Activated CD8-positive, alpha-beta memory T cell treated with anti-CD3 and anti-CD28 coated beads for 1 hour (primary cell): ENCODE measurements at places on chromosomes 3 and 15.
A peak's percentile ranks its signal among the peaks of the same experiment; 100 is the strongest.

DNA sequence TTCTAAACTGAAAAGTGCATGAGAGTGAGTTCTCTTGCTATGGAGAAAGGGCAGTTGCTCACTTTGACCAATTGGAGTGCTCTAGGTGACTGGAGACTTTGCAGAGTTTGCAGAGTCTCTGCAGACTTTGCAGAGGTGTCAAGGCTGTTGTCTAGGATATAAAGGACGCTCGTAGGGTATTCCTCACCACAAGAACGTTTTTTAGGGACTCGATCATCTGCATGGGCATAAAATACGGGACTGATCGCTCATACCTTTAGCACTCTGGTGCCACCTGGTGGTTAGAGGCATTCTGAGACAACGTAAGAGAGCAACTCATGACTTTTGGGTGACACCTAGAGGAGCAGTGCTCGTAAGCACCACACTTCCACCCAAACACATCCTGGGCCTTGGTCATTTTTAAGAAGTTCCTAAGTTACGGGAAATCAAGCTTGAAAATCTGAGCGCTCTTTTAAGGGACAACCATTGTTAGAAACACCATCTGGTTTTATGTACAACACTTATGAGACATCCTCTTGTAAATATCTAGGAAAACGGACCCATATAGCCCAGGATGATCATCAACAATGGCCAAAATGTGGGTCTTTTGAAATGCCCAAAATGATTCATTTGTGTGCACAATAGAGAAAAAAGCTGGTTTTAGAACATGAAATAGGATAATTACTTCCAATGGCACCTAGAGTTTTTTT is 51.6 kb upstream of the XCR1 start:
- peak; percentile 79 for DNase-seq

GRCh38 chr3:142165194-142165593 is 15.8 kb upstream of the TFDP2 start:
- no peak for DNase-seq

- no peak for DNase-seq
These were observed 158.2 kb upstream of the TSC22D2 start for GRCh38 chr3:150249779-150250470.

- DNase-seq, result no peak
These were observed 152.8 kb upstream of the GOLGA6L4 start for GRCh38 chr15:84082739-84083138.

DNA sequence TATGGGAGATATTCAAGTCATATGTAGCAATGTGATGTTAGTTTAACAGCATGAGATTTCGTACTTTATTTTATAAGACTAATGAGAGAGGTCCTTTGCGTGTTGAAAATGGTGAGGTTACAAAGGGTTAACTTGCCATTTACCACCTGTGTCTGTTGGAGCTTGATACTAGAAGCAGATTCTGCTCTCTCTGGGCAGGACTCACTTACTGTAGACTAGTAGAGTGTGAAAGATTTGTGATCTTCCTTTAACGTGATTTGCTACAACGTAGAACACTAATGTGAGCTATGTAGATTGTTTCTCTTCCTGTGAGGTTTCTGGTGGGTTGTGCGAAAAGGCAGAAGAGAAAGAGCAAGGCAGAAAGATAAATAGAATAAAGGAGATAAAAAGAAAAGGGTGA is 1.1 kb downstream of the TP63 start:
- DNase-seq, result no peak

DNA sequence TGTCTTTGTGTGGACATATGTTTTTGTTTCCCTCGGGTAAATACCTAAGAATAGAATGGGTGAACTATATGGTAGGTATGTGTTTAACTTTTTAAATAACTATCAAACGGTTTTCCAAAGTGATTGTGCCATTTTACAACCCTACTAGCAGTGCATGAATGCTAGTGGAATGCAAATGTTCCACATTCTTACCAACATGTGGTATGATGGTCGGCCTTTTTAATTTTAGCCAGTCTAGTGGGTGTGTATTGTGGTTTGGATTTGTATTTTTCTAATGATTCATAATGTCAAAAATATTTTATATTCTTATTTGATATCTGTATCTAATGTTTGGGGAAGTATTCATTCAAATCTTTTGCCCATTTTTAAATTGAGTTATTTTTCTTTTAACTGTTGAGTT is 68.2 kb upstream of the SMAD3 start:
- DNase-seq, result no peak

DNA sequence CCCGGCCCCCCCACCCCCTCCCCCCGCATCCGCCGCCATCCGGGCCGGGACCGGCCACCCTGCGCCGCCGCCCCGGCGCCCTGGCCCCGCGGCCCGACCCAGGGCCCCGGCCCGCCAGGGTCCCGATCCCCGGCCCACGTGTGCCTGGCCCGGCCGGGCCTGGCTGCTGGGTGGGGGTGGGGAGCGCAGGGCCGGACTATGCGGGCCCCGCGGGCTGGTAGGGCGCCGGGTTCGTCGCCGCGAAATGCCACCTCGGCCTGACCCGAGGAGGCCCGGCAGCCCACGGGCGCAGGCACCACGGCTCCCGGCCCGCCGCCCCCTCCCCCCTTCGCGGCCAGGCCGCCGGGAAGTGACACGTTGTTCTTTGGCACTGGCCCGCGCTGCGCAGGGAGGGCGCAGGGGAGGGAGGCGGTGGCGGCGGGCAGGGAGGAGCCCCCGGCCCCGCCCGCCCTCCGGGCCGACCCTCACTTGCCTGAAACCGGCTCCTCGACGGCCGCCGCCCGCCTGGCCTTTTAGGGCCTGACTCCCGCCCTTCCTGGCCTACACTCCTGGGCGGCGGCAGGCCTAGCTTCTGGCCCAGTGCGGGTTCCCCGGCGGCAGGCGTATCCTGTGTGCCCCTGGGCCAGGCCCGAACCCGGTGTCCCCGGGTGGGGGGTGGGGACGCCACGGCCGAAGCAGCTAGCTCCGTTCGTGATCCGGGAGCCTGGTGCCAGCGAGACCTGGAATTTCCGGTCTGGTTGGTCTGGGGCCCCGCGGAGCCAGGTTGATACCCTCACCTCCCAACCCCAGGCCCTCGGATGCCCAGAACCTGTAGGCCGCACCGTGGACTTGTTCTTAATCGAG is 515 bp downstream of the EIF4G1 start:
- peak; percentile 49 for DNase-seq

DNA sequence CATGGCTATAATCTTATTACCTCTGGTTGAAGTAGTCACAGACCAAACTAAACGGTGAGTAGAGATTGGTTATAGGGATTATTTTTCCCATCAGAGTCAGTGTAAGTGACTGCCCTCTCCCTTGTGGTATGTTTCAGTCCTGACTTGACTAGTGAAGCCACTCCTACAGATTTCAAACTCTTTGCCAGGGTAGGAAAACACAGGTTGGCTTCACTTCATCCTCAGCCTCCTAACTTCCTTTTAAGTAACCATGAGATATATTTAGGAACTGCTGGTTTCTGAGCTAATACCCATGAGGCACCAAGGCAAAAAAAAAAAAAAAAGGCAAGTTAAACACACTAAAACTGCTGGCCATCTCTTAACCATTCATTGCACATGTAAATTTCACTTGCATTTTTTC is 349.2 kb upstream of the MCTP2 start:
- no peak for DNase-seq

GRCh38 chr15:99105514-99106341 is 848 bp downstream of the SYNM start:
- DNase-seq, result no peak

- no peak for DNase-seq
These were observed 1.6 kb downstream of the SPRED1 start for GRCh38 chr15:38254051-38254883.

GRCh38 chr3:9230596-9230995 is 18.9 kb downstream of the SRGAP3 start:
- no peak for DNase-seq

DNA sequence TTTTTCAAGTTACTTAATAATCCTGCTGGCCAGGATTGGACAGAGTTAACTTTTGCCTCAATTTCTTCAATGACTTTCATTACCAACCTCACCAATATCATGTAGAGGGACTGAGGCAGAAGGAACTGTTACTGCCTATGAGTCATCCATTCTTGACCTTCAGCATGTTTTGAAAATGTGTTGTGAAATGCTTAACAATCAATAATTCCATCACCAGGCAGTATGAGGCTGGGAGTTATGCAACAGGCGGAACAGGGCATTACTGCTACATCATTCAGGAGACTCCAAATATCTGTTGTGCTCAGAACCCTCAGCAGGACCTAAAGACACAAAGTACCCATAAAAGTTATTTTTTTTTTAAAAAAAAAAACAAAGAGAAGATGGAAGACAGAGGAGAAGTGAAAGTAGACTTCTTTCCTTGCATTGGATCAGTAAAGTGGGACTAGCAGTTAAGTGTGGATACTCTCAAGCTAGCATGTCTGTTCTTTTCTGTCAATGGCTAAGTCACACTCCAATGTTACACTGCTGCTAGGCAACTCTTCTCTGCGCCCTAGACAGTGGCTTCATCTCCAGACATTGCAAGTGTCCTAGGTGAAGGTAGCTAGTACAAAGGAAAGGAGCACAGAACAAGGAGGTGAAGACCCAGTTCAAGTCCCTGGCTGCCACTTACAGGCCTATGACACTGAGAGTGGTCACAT is 184.9 kb upstream of the LPP start:
- no peak for DNase-seq

GRCh38 chr3:144429719-144430121 is 458.1 kb downstream of the DIPK2A start:
- no peak for DNase-seq

GRCh38 chr15:76829939-76830338 is 75.2 kb downstream of the SCAPER start:
- DNase-seq, result no peak

DNA sequence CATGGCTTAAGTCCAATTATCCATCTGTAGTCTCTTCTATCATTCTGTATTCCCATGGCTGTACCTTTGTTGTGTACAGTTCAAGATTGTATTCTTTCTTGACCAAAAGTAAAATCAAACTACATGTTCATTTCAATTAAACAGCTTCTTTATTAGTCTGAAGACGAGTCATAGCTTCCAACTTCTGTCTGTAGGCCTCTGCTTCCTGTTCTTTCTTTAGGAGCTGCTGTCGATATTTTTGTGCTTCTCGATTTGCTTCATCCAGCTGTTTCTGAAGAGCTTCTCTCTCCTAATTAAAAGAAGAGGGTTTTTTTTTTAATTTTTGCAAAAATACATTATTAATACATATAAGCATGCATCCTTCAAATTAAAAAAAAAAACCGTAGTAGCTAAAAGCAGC is 13.0 kb upstream of the HDC start:
- no peak for DNase-seq

DNA sequence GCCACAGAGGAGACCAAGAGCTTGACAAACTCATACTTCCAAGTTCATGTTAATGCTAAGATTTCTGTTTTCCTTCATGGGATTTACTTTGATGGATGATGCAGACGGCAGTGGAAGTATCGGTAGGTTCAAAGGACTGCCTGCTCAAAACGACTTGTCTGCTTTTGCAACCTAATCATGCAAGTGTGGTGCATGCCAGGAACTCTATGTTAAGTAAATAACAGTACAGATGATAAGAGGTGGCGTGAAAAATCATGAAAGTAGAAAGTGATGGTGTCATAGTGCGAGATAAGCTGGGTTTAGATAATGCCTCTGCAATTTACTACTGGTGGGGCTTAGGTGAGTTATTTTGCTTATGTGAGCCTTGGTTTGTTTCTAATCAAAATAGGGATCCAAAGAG is 14.7 kb upstream of the LMCD1 start:
- DNase-seq, result no peak

DNA sequence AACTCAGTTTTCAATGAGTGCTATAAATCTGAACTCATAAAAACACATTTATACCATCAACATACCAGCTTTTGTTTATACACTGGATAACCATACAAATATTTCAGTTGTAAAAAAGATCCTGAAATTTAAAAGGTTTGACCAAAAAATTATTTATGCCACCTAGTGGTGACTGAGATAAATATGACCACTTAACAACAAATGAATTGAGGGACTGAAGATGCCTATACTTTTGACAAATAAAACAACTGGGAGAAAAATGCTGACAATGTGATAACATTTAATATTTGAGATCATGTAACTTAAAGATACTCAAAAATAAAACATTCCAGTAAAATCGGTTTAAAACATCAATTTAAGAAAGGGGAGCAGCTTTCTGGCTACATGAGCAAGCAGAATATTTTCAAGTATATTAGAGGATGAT is 30.4 kb downstream of the ATG3 start:
- DNase-seq, result no peak

GRCh38 chr15:41043276-41043951 is 72.7 kb downstream of the INO80 start:
- no peak for DNase-seq

DNA sequence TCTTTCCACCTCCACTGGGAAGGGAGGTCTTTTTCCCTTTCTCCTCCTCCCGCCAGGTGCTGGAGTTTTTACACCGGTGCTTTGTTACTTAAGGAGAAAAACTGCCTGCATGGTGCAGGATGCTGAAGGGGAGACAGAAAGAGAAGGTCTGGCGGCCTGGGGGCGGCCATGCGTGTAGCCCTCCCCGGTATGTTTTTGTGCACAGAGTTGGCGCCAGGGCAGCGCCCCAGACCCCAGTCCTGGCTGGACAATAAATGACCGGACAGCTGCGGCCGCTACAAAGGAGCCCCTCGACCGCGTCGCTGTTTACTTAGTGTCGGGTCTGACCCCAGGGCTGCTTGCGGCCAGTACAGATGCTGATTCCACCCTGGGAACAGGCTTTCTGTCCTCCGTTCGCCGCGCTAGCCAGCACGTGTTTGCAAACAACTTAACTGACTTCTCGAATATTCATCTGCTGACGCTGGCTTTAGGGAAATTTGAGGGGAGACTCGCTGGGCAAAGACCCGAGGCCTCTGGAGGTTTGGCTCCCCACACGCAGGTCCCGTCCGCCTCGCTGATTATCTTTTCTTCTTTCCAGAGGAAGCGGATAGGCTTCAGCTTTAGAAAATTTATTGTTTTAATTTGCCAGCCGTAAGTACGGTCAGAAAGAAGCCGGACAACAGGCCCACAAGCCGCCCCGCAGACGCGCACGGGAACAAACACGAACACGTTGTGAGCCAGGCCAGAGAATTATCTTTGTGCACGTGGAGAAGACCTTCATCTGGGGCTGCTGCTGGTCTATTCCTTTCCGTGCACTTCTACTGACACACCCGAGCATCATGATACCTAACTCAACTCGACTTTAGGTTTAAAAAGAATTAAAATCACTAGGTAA is 46.9 kb downstream of the ZIC4 start:
- DNase-seq, result no peak

DNA sequence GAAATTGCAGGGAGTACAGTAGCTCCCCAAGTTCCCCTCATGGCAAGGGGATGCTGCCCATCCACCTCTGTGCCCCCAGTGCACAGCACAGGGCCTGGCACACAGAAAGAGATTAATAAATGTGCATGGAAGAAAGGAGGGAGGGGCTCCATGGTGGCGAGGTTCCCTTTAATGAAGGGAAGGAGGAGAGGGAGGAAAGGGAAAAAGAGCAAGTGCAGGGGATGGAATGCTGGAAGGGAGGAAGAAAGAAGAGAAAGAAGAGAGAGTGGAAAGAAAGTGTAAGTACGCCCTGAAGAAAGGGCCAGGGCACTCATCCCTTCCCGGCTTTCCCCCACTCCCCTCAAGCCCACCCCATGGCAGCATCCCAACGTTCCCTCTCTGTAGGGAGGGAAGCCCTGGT is 1.5 kb upstream of the VIPR1 start:
- no peak for DNase-seq
